Activated T-helper 9 cell treated with anti-CD3 and anti-CD28 coated beads, Interleukin-2, amount 50 U/mL, for 16 hours (primary cell): ENCODE measurements at places on chromosomes 16 and 17.

DNA sequence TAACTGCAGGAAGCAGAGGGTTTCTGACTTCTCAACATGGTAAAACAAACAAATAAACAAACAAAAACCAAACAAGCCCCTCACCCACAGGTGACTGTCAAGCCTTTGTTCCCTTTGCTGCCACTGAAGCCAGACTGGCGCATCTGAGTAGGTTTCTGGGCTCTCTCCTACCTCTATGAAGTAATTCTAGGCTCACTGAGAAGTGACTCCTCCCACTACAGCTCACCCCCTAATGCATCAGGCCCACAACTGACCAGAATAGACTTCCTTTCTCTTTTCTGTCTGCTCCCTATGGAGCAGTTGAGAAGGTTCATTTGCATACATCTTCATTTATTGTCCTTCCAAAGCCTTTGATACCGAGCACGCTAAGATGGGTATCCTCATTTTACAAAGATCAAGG lies 77.0 kb upstream of the CCL2 start:
- no peak for DNase-seq

DNA sequence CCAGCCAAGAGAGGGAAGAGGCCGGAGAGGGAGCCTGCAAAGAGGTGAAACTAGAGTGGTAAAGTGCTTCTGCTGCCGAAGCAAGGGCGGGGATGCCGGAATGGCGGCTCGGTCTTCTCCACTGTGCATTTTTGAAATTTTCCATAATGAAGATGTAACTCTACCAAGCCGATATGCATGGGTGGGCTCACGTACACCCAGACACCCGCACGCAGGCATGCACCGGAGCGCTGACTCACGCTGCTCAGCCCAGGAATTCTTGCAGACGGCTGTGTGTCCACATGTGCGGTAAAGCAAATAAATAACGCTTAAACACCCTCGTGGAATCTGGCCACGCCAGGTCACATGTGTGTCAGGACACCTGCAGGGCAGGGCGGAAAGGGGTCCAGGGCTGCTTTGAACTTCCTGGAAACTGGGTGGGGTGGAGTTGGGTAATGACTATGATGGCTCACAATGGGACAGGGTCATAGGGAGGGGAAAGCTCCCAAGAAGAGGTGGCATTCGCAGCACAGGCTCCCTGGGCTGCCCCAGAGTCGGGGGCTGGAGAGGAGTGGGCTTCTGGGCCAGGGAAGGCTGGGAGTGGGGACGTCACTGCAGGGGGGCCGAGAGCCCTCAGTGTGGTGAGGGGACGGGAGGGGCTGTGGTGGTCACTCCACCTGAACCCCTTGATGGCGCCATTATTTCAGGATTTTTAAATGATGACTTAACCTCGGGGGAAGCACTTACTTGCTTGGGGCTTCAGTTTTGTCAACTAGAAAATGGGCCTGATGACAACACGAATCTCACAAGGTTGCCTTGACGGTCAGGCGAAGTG lies 265.5 kb downstream of the PARN start:
- DNase-seq = no peak

GRCh38 chr17:77864234-77865111 lies 94.0 kb upstream of the TNRC6C start:
- DNase-seq = no peak

DNA sequence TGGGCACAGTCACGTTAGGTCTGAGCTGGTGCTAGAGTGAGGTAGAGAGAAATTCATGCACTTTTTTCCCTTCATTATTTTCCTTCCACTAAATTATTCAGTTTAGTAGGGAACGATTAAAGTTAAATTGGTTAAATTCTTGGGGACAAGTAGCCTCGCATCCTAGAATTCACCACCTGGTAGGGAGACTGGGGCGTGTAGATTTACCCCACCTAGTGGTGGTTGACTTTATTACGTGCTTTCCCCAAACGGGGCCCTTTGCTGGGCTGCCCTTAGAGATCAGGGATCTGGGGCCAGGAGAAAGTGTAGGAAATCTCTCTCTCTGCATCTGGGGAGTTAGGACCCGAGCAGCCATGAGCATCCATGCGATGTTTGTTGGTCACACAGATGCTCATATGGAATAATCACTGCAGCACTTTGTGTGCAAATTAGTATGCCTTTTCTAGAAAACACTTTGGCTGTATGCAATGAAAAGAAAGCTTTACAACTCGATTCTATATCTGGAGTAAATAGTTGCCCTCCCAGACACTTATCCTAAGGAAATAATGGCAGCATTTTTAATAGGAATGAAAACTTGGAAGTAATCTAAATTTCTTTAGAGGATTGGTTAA lies 107.0 kb downstream of the PLCG2 start:
- DNase-seq = no peak

DNA sequence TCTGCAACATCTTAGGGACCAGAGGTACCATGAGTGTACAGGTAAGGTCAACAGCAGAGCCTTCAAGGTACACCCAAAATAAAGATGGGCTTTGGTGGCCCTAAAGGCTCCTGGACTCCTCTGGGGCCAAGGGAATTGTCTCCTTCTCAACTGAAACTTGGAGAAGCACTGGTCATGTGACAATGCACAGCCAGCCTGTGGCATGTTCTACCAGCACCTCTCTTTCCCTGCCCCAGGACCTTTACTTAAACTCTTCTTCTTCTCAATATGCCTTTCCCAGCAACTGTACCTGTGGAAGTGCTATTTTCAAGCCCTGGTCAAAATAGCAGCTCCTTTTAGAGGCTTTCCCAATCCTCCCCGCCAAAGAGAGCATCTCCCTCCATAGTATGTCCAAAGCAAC lies 28.4 kb downstream of the PIPOX start:
- no peak for DNase-seq

GRCh38 chr16:87263418-87264052 lies 53.7 kb downstream of the C16orf95 start:
- no peak for DNase-seq
